ENCODE measurements at places on chromosomes 6 and 20. TPM values are rescaled to one million over a fixed set of nuclear protein-coding genes. Genes with fewer than 3 reads are reported as not detected.

PHF3 gene
- total RNA-seq, result 77.3 TPM

BTNL2 gene
- total RNA-seq, result not detected

ABCF1 gene
- total RNA-seq, result 32.5 TPM

ATP6V1G2 gene
- total RNA-seq, result 287 TPM

ANGPT4 gene
- total RNA-seq, result 0.18 TPM

TRDN gene
- total RNA-seq, result 1.2 TPM

HEY2 gene
- 8.6 TPM for total RNA-seq

CALHM4 gene
- not detected for total RNA-seq

LY6G6F gene
- not detected for total RNA-seq

PSORS1C1 gene
- 0.85 TPM for total RNA-seq

ZKSCAN3 gene
- 5.0 TPM for total RNA-seq

ILRUN gene
- 105 TPM for total RNA-seq

COL19A1 gene
- total RNA-seq, result 6.3 TPM

Measured in dorsolateral prefrontal cortex (tissue), 122 donors.